ENCODE measurements at places on chromosomes 5 and 9. TPM values are rescaled to one million over a fixed set of nuclear protein-coding genes. Genes with fewer than 3 reads are reported as not detected.

Gene MYOZ3
- total RNA-seq, result not detected

Gene LAMC3
- 2.9 TPM for total RNA-seq

Gene OMD
- not detected for total RNA-seq

Gene SAXO1
- not detected for total RNA-seq

Gene TMC1
- not detected for total RNA-seq

Gene ANGPTL2
- 1.2 TPM for total RNA-seq

Gene OR1J2
- not detected for total RNA-seq

Gene CCDC192
- not detected for total RNA-seq

Gene ADRA1B
- not detected for total RNA-seq

Gene MZB1
- not detected for total RNA-seq

Gene NIPAL4
- not detected for total RNA-seq

Gene ADCY2
- 28.0 TPM for total RNA-seq

Gene CCL27
- not detected for total RNA-seq

Gene ANKRD18B
- 4.8 TPM for total RNA-seq

Gene PCDHB13
- 0.66 TPM for total RNA-seq

Gene LCNL1
- total RNA-seq, result not detected

Gene RASEF
- 1.8 TPM for total RNA-seq

Gene TAF11L5
- total RNA-seq, result not detected

Gene PAM
- 464 TPM for total RNA-seq
